ENCODE measurements at places on chromosomes 5 and 9.
A peak's percentile ranks its signal among the peaks of the same experiment; 100 is the strongest.

- DNase-seq, result no peak
Measured at GRCh38 chr9:37668116-37668601, 17.4 kb downstream of the FRMPD1 start.

- no peak for DNase-seq
Measured at GRCh38 chr5:73447530-73448462, 781 bp downstream of the FOXD1 start.

DNA sequence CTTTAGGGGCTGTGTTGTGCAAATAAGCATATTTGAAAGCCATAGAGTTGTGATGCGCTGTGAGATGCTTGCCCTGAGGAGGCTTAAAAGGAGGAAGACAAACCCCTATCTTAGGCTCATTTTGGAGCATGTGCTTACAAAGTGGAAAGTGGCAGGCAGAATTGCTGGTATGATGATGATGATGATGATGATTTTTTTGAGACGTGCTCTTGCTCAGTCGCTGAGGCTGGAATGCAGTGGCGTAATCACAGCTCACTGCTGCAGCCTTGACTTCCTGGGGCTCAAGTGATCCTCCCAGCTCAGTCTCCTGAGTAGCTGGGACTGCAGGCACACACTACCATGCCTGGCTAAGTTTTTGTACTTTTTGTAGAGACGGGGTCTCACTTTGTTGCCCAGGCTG is 1.7 kb downstream of the CNOT8 start:
- DNase-seq, result no peak

GRCh38 chr5:73983644-73984043 is 357.6 kb downstream of the ARHGEF28 start:
- DNase-seq, result no peak

- DNase-seq, result no peak
Measured at GRCh38 chr9:136243631-136244030, 2.0 kb downstream of the QSOX2 start.

GRCh38 chr5:137365126-137365865 is 133.8 kb downstream of the SPOCK1 start:
- no peak for DNase-seq

- DNase-seq, result no peak
Measured at GRCh38 chr5:115954144-115954543, 8.1 kb upstream of the LVRN start.

GRCh38 chr5:156707750-156708149 is 142.3 kb upstream of the PPP1R2B start:
- no peak for DNase-seq

DNA sequence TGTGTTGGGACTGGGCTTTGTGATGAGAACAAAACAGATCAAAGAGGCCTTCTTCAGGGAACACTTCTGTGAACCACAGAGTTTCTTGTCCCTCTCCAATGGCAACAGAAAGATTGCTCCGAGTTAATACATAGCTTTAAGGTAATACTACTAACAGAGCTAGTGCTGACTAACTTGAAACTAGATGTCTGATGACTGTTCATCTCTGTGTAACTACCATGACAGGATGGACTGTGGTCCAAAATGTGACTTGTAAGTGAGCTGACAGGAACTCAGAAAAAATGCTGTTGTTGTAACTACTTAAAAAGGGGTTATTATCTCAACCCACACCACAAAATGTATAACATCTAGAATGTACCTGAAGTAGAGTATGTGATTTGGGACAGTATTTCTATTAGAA is 630.2 kb upstream of the DMAC1 start:
- DNase-seq, result no peak

- no peak for DNase-seq
Measured at GRCh38 chr5:7745882-7746610, 104.9 kb downstream of the CFAP90 start.

DNA sequence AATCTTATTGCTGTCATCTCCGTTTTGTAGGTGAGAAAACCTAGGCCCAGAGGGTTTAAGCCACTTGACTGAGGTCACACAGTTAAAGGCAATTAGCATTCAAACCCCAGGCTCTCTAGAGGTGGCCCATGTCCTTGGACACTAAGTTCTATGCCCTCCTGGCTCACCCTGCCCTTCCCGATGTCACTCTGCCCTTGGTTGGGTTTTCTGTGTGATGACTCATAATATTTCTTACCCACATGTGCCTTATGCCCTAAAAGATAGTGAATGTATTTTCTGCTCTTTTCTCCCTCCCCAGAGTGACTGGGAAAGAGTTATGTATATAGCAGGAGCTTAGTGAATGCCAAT is 174.5 kb upstream of the PITX1 start:
- no peak for DNase-seq

GRCh38 chr5:14447958-14448911 is 133.4 kb upstream of the OTULINL start:
- DNase-seq, result no peak

GRCh38 chr5:130706696-130707095 is 458.4 kb downstream of the HINT1 start:
- DNase-seq, result no peak

GRCh38 chr5:21680196-21680595 is 1172.9 kb downstream of the CDH12 start:
- DNase-seq, result no peak

DNA sequence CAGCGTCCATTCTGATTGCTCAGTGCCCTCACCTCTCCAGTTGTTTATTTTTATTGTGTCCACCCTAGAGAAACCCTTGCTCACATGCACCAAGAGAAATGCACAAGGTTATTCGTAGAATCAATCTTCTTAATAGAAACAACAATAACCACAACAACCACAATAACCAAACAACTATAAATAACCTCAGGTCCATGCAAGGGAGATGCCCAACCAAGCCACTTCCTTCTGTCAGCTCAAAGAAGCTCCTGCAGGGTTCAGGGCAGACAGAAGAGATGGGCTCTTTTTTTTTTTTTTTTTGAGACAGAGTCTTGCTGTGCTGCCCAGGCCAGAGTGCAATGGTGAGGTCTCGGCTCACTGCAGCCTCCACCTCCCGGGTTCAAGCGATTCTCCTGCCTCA is 14.9 kb upstream of the TCOF1 start:
- DNase-seq, result no peak

- no peak for DNase-seq
Measured at GRCh38 chr5:61995486-61995885, 310.5 kb upstream of the KIF2A start.

DNA sequence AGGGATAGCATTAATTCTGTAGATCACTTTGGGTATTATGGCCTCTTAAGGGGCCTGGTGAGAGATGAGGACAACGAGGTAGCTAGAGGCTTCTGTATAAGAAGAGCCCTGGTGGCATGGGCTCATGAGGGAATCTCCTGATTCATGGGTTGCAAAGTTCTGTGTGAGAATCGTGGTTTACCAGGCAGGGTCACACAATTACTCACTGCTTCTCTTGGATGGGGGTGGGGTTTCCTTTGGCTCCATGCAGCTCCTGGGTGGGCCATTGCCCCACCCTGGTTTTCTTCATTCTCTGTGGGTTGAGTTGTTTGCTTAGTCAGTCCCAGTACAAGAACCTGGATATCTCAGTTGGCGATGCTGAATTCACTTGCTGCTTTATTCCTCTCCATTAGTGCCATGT is 30.9 kb upstream of the TNFSF15 start:
- no peak for DNase-seq

DNA sequence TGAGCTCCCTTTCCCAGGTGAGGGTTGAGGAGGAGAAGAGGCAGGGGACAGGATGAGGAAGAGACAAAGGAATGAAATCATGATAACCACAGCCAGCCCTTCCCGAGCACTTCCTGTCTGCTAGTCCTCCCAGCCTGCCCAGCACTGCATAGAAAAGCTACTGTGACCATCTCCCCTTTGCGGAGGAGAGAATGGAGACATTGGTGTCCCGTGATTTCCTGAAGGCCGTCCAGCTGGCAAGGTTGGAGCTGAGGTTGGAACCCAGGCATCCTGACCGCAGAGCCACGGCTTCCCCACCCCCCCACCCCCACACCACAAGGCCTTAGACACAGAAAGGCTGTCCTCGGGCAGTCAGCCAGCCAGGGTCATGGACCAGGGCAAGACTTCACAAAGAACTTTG is 131.1 kb upstream of the ICE1 start:
- no peak for DNase-seq

DNA sequence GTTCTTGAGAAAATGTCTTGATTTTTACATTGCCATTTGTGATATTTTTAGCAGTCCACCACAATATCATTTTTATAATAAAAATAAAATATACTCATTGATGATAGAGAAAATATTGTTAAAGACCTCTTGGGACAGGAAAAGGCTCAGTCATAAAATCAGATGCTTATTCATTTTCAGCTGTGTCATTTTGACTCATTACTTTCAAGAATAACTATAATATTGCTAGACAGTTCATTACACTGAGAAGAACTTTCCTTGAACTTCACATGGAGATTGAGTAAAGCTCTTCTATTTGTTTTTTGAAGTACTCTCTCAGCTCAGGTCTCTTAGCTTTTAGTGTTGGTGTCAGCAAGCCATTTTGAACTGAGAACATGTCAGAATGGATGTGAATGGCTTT is 8.5 kb upstream of the MEIKIN start:
- no peak for DNase-seq

DNA sequence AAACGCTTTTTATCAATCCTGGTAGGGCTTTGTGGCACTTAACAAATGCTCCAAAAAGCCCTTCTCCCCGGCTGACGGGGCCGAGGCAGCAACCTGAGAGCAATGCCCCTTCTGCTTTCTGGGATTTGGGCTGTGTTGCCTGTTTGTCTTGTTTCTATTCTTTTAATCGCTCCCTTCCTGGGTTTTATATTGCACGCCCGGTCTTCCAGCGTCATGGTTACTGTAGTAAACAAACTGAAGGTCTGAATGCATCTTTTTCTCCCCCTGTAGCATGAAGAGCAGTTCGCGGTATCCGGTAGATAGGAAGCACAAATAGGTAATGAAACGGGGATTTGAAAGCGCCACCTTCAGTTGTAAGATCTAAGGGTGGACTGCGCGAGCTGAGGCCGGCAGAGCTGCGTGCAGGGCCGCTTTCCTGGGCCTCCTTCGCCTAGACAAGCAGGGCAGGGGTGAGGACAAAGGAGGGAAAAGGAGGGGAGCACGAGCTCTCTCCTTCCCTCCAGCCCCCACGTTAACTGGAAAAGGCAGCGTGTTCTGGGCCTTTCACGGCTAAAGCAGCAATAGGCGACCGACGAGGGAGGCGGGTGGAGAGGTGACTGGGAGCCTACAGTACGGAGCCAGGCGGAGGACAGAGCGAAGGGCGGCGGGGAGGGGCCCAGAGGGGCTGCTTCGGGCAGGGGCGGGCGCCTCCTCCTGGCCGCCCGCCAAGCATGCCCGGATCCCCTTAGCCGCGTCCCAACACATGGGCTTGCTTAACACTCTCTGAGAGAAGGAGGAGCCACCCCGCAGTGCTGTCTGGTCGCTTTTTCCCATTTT is 49.3 kb upstream of the ZNF366 start:
- DNase-seq, result peak; percentile 8

DNA sequence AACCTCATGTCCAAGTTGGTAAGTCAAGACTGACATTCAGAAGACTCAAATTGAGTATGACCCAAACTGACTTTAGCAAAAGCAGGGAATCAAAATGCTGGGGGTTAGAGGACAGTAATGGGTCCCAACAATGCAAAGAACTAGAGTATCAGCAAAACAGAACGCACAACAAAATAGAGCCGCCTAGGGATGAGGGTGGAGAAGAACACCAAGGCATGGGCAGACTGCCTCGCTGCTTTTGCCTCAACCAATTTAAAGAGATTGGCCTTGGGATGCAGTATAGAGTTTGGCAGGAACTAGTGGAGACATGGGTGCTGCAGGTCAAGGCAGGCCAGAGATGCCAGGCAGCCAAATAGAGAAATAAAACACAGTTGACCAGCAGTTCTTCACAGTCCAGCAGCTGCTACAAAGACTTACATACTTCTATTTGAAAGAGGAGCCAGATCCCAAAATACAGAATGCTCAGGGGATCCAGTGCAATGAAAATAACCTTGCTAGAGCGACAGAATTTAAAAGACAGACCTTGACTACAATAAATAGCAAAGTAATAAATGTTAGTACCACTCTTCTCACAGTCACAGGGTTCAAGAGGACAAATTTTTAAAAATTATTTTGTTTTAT is 83.9 kb upstream of the NIPBL start:
- no peak for DNase-seq

- no peak for DNase-seq
Measured at GRCh38 chr9:113488490-113488889, 25.0 kb downstream of the RGS3 start.

DNA sequence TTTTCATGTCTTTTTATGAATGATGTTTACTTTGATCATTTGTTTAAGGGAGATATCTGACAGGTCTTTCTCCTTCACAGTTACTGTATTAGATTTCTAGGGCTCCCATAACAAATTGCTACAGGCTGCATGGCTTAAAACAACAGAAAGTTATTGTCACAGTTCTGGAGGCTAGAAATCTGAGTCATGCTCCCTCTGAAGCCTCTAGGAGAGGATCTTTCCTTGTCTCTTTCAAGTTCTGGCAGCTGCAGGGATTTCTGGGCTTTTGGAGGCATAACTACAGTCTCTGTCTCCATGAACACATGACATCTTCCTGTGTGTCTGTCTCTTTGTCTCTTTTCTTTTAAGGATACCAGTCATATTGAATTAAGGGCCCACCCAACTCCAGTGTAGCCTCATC is 557.3 kb upstream of the SEMA6A start:
- DNase-seq, result no peak

DNA sequence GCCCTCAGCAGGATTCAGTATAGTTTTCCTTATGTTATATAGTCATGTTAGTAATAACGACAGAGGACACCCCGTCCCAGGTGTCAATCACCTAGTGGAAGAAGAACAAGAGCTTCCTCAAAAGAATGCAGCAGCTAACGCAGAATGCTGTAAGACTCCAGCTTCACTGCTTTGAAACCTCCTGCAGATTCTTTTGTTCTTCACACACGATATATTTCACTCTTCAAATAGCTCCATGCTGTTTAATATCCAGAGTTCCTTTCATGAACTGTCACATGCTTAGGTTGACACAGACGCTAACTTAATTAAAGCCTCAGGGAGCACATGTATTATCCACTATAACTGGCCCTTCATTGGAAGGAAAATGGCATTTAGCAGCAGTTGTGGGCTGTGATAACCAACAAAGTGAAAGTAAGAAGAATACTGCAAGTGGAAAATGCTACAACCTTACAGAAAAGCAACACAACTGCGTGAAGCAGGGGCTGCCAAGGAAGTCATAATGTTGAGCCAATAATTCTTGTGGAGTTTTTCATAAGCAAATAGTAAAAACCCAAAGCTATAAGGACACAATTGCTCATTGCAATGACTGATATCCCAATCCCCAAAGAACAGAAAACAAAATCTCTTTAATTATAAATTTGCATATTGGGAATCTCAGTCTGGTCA is 387.5 kb downstream of the PLK2 start:
- DNase-seq, result no peak

GRCh38 chr5:115559524-115559923 is 14.9 kb upstream of the FEM1C start:
- no peak for DNase-seq

DNA sequence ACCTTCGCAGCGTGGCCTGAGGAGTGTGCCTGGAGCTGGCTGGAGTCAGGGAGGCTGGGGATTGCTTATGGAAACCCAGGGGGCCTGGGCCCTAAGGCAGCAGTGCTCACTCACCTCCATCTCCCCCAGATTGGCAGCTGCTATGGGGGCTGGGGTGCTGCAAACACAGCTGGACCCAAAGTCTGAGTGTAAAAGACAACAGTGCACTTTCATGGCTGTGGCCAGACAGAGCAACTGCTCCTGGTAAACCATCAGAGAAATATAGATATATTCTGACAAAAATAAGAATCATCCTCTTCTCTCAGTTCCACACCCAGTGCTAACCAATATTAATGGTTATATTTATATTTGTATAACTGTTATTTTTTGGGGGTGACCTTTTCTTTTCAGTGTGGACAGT is 123.9 kb downstream of the TENT4A start:
- no peak for DNase-seq

GRCh38 chr5:134073404-134073803 is 41.1 kb upstream of the TCF7 start:
- DNase-seq, result no peak
